BJ (cell line): ENCODE measurements at places on chromosomes 6 and 20.

DNA sequence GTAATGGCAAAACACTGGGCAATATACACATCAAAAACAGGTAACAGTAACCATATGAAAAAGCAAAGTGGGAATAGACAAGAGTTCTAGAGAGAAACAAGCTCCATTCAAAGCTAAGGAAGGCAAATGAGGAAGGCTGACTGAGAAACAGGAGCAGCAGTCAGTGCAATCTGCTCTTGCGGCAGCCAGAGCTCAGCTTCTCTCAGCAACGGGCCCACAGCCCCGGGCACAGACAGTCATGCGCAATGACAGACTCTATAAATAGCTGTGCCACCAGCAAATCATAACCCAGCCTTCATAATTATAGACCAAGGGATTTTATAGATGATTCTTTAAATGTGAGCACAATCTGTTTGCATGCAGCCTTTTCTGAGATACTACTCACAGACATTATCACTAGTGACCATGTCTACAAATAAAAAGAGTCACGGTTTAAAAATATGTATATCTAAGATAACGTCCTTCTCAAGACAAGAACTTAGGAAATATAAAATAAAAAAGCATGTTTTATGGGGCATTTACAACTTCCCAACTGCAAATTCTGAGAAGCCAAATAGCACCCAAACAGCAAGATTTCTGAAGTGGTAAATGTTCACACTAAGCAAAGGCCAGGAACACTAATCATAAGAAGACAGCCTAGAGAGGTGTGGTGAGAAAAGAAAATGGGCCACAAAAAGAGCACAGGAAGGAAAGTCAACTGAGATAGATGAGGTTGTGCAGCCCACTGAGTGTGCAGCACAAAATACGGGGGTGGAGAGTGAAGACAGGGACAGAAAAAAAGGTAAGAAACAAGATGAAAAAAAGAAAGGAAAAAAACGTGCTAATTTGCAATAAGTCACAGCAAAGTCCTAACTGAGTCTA lies 39.9 kb upstream of the BEND6 start:
- no peak for DNase-seq

DNA sequence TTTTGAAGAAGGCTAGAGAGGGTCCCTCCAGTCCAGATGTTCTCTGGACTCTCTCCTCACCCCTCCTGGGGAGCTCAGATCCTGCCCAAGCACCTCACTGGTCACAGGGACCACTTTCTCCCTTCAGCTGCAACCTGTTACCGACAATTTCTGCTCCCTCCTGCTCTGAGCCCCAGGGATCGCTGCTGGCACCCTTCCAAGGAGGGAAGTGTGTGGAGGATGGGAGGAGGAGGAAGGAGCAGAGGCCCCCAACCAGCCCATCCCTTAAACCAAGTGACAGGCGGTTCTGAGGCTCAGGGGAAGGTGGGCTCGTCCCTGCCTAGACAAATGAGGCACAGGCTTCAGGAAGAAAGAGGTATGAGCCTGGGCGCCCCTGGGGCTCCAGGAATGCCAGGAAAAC lies 13.9 kb downstream of the PMEPA1 start:
- DNase-seq = no peak

DNA sequence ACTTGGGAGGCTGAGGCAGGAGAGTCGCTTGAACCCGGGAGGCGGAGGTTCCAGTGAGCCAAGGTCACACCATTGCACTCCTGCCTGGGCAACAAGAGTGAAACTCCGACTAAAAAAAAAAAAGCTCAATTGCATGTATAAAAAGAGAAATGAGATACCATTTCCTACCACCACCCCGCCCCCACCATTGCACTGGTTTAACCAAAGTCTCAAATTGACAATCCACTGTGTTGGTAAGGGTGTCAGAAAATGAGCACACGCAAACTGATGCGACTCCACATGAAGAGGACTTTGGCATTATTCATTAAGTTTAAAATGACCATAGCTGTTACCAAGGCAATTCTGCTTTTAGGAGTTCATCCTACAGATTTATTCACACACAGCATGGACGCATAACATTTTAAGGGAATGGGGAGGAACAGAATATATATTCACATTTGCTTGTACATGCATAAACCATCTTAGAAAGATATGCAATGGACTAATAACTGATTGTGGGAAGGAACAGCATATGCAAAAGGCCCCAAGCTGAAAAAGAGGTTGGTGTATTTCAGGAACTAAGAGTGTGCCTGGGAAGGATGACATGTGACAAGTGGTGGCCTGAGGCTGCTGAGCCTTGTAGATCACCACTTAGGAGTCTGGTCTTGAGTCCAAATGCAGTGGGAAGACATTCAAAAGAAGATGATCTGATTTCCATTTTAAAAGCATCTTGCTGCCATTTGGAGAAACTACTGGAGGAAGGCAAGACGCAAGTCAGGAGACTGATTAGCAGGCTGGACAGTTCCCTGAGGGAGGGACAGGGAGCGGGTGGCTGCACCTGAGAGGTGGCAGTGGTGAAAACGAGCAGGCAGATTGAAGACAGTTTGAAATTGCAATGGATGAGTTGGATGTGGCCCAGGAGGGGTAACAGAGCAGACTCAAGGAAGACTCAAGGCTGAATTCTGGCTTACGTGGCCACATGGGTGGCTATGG lies 37.2 kb upstream of the PTPN1 start:
- DNase-seq = no peak

DNA sequence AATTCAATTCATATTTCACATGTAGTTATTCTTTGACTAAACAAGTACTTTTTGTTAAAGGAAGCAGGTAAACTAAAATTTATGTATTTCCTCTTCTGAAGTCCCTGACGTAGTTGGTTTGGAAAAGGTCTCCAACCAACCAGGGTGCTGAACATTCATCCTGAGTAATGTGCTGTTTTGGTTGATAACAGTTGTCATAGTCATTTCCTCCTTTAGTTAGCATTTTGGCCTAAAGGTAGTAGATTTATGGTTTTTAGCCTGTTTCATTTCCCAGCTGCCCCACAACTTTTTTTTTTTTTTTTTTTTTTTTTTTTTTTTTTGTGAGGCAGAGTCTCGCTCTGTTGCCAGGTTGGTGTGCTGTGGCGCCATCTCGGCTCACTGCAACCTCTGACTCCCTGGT lies 382.8 kb upstream of the FLRT3 start:
- no peak for DNase-seq

GRCh38 chr6:18025596-18025995 lies 38.2 kb upstream of the KIF13A start:
- DNase-seq = no peak

DNA sequence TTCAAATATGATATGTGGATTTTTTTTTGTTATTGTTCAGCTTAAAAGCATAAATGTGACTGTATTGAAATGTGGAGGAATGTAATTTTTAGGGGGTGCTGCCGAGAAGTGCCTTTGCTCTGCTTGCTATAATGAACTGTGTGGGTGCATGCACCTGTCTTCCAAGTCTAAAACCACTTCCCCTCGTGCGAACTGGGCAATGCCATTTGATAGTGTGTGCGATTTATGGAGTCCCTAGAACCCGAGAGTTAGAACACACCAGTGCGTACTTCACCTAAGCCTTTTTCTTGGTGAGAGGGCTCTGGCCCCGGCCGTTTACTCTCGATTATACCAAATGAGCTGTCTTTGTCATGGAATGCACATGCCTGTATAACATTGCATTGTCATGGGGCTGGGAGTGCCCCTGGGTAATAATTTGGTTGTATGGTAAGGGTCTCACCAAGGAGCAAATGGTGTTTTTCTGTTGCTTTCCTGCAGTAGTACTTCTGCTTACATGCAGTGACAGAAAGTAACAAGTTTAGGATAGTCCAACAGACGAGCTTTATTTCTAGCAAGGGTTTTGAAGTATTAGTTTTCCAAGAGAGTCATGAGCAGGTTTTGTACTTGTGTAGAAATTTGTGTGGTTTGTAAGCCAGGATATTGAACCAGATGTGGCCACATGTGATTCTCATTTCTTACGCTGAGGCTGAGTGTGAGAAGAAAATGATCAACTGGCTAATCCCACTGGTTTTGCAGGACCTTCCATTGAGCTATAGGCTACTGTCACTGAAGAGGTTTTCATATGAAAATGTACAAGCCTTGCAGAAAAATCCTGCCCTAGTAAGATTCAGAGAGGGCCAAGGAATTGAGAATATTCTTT lies 172.4 kb downstream of the DTNBP1 start:
- DNase-seq = no peak

GRCh38 chr6:125906158-125906998 lies 50.2 kb upstream of the HINT3 start:
- no peak for DNase-seq

DNA sequence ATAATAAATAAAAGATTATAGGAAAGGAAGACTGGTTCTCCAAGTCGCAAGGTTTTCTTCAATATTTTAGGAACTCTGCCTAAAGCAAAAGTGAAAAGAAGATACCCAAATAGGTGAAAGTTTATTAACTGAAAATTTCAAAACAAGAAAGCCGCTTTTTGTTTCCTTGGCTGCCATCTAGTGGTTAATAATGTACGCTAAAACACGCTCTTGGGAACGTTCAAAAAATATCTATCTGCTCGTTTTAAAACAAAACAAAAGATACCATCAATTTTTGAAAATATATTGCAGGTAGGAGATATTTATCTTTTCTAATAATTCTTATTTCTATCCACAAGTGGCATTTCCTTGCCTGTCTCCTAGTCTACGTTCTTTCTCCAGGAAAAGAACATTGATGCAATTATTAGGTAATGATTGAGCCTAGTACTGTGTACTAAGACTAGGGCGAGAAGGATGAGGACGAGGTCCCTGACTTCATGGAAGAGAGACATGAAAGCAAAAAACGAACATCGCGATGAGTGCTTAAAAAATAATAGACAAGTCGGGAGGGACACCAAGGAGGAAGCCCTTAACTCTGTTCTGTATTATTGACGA lies 97.2 kb downstream of the SPTLC3 start:
- DNase-seq = no peak

DNA sequence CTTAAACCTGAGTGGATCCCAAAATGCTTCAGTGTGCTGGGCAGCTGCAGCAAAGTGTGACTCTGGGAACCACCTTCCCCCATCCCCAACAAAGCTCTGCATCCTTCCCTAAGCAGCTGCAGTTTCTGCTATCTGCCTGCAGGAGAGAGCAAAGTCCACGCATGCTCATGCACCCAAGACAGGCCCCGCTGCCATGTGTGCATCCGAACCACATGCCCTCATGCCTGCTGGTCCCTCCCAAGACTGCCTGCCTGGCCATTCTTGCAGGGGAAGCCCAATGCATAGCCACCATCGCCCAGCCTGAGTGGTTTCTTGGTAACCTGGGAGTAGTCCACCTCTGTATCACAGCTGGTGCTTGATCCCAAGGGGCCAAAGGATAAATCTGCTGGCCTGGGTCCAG lies 94.3 kb upstream of the OLIG3 start:
- DNase-seq = no peak

- no peak for DNase-seq
Measured at GRCh38 chr20:4563031-4563430, 158.7 kb upstream of the PRND start.

DNA sequence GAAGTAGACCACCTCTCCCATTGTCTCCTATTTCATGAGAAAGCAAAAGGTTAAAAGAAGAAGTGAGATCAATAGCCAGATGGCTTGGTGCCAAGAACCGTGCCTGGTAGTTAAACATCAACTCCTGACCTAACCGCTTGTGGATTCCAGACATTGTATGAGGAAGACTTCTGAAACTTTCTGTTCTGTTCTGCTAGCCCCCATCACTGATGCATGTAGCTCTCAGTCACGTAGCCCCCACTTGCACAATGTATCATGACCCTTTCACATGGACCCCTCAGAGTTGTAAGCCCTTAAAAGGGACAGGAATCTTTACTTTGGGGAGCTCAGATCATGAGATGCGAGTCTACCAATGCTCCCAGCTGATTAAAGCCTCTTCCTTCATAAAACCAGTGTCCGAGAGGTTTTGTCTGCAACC lies 301.2 kb downstream of the RNGTT start:
- no peak for DNase-seq

DNA sequence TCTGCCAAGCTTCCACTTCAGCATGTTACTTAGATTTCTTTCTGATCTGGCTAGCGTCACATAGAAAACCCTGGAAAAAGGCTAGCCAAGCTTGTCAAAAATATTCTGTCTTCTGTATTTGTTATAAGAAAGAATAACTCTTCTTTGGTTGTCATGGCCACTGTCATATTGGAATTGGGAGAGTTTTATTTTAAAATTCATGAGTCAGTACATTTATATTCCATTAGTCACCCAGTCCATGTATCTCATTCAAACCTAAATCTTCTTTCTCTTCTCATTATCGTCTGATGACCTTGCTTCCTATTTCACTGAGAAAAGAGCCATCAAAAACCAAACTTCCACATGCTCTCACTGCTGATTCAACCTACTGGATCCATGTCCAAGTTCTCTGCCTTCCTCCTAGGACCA lies 65.7 kb downstream of the EPM2A start:
- peak; percentile 49 for DNase-seq
